ENCODE measurements at places on chromosomes 2 and 18.

DNA sequence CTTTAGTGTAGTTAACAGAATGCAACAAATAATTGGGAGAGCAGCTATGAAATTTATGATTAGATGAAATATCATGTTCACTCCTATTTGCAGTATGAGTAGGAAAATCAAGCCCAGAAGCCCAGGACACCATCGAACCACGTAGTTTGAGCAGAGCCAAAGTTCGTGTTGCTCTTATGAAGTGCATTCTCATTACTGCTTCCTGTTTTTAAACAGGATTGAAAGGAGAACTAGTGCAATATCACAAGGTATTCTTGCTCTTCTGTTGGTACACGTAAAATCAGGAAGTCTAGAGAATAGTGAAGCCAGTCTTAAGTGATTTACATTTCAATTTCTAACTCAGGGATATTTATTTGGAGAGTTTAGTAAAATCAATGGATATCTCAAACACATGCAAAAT is 21.1 kb downstream of the ARHGAP15 start:
- DNase-seq, result no peak

GRCh38 chr2:71001981-71002570 is 7.4 kb upstream of the TEX261 start:
- DNase-seq, result no peak

DNA sequence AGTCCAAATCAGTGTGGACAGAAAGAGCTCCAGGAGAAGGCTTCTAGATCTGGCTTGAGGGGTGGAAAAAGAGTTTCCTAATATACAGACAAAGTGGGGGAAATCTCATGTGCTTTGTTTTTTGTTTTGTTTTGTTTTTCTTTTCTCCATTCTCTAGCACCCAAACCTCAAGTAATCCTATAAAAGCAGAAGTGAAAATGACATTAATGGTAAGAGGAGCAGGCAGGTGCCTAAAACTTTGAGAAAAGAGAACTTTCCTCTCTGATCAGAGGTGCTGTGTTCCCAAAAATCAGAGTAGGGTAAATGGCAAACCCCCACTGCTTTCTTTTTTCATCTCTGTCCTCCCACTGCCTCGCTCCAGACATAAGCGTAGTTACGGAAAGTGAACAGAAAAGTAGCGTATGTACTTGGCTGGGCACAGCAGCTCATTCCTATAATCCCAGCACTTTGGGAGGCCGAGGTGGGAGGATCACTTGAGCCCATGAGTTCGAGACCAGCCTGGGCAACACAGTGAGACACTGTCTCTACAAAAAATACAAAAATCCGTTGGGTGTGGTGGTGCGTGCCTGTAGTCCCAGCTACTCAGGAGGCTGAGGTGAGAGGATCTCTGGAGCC is 77.8 kb downstream of the FAM161A start:
- DNase-seq, result no peak

DNA sequence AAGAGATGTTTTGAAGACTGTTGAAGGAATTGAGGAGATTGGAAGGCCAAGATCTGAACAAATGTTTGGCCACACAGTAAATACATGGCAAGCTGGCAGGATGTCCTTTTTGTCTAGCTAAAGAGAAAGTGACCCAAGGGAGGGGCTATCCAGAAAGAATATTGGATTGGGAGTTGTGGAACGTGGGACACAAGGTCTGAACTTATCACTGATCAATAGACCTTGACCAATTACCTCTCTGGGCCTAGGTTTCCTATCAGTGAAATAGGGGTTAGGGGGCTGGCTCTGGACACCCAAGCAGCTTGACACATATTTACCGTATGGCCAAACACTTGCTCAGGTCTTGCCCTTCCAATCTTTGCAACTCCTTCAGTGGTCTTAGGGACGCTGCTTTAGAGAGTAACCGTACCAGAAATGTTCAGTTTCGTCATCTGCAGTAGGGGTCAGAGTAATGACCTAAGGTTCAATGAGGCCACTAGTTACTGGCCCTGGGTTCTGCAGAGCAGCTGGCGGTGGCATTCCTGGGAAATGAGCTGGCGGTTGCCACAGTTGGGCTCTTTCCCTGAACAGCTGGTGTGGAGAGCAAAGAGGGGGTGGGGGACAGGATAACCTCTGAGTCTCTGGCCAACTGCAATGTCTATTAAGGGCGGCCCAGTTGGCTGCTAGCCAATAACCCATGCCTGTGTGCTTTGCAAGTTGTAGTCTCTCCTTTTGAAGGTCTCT is 70.1 kb upstream of the STPG4 start:
- DNase-seq, result no peak

DNA sequence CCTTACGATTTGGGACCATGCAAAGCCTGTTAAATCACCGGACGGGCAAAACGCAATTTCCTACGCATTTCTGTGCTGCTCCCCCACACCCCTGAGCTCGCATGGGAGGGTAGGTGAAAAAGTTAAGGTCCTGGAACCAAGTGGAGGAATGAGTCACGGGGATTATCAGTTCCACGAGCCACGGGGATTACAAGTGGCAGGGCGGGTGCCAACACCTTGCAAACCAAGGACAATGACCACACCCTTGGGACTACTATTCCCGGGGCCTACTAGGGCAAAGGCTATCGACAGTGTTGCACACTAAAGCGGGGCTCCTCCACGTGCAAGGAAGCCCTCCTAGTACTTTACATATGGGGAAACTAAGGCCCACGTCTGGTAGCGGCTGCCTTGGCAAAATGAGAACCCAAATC is 447 bp downstream of the RETSAT start:
- no peak for DNase-seq

DNA sequence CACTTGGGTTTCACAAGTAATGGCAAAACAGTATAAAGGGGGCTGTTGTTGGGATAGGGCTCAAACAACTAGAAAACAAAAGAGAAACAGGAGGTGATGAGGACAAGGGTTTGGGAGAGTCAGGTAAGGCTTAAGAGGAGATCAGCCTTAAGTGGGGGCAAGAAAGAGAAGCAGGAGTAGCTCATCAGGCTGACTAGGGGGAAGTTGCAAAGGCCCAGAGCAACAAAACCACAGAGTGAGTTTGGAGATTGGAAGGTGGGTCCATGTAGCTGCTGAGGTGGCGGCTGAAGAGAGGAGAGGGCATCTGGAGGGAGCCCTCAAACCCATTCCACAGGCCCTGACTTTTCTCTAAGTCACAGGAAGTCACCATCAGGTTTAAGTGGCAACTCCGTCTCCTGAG is 126.0 kb downstream of the MREG start:
- DNase-seq, result no peak

- DNase-seq, result no peak
These were observed 2.7 kb downstream of the CDCA7 start for GRCh38 chr2:173357346-173357745.

GRCh38 chr2:223692191-223692947 is 90.2 kb upstream of the SCG2 start:
- no peak for DNase-seq

DNA sequence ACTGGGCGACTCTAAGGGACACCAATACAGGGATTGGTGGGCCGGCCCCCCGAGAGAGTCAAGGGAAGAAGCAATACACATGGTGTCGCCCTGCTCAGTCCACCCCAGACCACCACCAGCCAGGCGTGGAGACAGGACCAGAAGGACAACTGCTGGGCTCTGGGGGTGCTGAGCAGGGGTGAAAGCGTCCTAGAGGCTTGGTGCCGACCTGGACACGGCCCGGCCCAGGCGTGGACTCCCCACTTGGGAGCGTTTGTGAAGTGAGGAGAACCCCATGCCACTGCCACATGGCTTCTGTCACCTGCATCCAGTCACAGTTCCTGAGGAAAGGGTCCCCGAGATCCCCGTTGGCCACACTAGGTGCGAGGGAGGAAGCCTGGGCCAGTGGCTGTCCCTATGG is 35.4 kb upstream of the ITM2C start:
- DNase-seq, result no peak

DNA sequence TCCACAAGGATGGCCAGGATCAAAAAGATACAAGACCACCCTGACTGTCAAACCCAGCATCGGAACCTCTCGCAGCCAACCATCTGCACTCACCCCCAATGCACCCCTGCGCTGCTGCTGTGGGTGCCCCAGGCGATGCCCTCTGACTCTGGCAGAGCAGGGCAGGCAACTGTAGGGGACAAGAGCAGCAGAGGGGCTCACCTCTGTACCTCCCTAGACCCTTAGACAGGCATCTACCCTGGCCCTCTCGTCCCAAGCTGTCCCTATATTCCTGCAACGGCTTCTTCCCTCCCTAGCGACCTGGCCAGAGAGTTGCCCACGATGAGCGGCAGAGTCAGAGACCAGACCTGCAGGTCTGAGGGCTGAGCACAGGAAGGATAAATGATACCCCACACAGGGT is 128.2 kb downstream of the HDAC4 start:
- DNase-seq, result no peak
